T-helper 2 cell treated with Interferon-gamma antibody and Interleukin-4, amounts not matched to agents 5 μg/mL and 100 μg/mL, for 36 hours (primary cell): ENCODE measurements at places on chromosomes 4 and X.

- no peak for DNase-seq
Measured at GRCh38 chrX:69282893-69283690, 117.8 kb upstream of the PJA1 start.

- DNase-seq: no peak
Measured at GRCh38 chr4:53592122-53592521, 836 bp upstream of the LNX1 start.

DNA sequence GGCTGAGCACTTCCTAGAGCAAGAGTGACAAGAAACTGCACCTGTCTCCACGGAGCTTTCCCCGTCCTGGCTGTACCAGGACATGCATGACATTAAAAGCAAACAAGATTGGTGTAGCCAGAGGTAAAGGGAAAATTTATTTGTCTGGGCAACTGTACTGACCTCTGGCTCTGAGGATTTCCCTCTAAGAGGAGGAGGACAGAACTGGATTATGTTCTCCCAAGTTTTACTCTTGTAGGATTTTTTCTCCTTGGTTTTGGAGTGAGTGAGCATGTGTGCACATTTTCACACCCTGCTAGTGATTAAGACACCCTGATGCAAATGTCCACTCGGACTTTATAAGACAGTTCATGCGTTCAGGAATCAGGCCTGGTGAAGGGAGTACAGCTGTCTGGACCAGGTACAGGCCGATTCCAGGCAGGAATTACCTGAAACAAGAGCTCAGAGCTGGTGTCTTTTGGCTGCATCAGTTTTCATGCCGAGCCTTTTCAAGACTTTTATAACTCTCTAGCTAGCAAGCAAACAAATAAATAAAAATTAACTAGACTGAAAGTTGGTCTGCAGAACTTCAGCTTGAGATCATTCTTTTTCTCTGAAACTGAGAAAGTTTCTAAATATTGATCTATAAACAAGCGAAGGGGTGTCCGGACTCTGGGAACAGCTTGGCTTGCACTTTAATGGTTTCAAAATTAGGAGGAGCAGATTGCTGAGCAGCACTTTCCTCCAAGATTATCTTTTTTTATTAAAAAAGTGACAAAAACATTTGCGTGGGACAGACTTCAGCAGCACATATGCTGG, 51.3 kb upstream of the SPRY1 start:
- DNase-seq: no peak

DNA sequence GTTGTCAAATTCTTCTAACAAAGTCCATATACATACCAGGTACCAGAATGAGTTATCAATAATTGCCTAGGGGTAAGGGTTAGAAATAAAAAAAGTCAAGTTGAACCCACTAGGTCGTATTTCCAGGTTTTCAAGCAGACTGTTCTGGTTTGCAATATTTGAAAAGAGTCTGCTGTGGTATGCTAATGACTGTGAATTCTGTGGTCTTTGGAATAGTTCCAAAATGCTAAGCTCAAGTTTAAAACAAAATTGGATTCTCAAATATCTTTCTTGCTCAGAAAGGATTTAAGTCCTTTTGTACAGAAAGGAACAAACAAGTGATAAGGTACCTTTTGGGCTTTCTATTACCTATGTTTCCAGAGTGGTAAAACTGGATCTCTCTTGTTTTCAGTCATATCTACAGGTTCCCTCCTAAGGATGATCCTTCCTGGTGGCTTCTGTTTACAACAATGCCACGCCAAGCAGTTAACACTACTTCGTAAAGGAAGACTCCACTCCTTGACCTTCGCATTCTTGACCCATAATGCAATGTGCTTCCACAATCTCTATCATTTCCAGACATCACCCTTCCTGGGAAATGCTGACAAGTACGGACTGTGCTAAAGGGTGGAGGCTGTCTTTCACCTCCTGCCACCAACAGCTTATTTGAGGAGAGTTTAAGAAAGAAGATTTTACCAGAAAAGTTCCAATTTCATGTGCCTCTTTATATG, 531.7 kb upstream of the FTHL17 start:
- DNase-seq: no peak

DNA sequence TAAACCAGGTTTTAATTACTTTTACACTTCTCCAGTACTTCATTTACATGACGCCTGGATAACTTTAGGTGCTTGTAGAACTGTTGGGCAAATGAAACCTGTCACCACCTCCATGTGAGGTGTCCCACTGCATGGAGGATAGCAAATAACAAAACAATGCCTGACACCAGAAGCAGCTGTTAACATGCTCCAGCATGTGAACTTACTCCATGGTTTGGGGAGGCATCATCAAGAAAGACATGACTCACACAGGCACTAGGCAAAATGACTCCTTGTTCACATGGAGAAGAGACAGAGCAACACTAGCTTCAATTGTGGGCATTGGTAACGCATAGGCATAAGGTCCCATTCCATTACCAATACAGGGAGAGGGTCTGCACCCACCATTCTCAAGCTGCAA, 198.1 kb upstream of the F9 start:
- DNase-seq: no peak

DNA sequence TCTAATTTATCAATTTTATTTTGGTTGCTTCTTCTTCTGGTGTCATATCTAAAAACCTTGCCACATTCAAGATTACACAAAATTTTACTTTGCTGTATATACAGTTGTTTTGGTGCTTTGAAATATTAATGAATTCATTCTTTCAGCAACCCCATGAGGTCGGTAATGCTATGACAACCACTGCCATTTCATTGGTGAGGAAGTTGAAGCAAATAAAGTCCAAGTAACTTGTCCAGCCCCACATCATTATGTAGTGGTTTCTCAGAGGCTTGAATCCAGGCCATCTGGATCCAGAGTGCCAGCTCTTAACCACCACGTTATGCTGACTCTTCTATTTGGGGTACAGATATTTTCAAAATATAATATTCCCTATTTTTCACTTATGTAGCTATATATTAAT, 42.2 kb downstream of the UGT2A3 start:
- DNase-seq: no peak

- no peak for DNase-seq
Measured at GRCh38 chr4:149995134-149995756, 83.0 kb upstream of the DCLK2 start.

DNA sequence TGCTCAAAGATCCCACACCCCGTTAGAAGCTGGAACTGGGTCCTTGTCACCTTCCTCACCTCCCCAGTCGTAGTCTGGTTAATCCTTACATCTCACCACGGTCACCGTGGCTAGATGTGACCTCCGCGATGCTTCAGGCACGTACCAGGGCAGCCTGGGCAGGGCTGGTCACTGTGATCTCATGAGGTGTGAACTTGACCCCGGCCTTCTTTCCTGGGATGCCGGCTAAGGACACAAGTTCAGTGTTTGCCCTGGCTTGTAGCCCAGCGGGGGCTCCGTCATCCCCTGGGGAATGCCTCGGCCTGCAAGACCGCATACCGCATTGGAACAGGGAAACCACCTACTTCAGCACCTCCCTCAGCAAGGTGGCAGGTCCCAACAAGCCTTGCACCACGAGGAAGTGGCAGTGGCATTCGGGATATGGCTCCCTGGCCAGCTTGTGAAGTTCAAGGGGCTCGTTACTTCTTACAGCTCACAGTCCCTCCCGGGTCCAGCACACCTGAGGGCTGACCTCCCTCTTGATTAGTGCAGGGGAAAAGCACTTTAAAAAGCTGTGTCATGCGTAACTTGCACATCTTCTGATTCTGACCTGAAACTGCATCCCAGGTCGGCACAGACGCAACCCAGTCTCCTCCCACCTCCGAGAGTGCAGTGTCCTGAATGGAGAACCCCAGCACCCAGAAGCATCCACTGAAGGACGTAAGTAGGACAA, 25.9 kb downstream of the NOP14 start:
- no peak for DNase-seq

DNA sequence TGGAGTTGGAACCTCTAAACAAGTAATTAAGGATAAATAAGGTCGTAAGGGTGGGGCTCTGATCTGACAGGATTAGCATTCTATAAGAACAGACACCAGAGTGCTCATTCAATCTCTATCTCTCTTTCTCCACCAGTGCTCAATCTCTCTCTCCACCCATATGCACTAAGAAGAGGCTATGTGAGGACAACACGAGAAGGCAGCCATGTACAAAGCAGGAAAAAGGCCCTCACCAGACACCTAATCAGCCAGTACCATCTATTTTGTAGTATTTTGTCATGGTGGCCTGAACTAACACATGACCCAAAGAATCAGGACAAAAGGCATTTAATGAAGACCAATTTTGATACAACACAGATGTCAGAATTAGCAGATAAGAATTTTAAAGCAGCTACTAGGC, 16.8 kb downstream of the RFC1 start:
- DNase-seq: no peak

GRCh38 chr4:129806986-129807385, 711.0 kb downstream of the C4orf33 start:
- DNase-seq: no peak

- no peak for DNase-seq
Measured at GRCh38 chrX:52574416-52575275, 57.8 kb upstream of the XAGE1B start.

GRCh38 chr4:110967936-110968335, 345.1 kb upstream of the PITX2 start:
- DNase-seq: no peak

GRCh38 chr4:52750819-52751486, at the start of gene ERVMER34-1:
TSS of gene ERVMER34-1 (minus strand) at chr4:52751425. CDS start at chr4:52745520, 5,905 bp downstream.
- no peak for DNase-seq

DNA sequence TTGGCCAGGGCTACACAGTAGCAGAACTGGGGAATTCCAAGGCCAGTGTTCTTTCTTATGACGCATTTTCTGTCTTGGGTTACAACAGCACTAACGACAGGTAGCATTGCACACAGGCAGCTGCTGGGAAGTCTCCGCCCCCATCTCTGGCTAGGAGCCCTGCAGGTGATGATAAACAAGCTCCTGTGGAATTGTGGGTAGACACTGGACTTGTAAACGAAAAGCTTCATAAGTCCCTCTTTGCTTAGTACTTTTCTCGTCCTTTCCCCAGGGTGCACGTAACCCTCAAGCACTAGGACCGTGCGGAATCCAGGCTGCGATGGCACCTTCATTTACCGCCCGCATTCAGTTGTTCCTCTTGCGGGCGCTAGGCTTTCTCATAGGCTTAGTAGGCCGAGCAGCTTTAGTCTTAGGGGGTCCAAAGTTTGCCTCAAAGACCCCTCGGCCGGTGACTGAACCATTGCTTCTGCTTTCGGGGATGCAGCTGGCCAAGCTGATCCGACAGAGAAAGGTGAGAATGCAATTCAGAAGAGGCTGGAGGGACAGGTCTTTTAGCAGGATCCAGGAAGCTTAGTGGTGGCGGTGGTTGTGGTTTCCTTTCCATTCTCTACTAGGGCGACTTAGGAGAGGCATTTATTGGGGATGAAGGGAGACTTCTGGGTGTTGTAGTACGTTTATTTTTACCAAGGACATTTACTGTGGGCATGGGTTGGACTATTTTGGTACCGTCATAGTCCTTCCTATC, at the start of gene FAAH2:
FAAH2 (plus strand) TSS at position 200 of the 745 bp plus-strand sequence; CDS start at position 320, 120 bp downstream.
- DNase-seq: peak; percentile 49

DNA sequence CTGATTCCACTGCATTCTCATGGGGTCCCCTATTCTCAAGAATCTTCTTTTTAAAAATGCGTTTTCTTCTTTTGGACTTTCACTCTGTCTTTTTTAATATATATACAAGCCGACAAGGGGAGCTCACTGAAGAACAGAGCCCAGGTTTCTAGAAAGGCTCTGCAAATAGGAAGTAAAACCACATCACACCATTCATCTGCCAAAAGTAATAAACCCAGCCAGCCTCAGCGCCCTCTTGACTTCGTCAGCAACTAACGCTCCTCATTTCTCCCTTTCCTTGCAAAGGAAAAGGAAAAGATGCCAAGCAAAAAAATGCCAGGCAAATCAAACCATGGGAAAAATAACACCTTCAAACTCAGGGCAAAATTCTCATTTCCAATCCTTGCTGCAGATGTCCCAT, 136.4 kb downstream of the HHIP start:
- no peak for DNase-seq

- no peak for DNase-seq
Measured at GRCh38 chrX:103573202-103573601, 12.1 kb upstream of the TCEAL4 start.

GRCh38 chr4:150234246-150234645, 156.0 kb downstream of the DCLK2 start:
- no peak for DNase-seq

- no peak for DNase-seq
Measured at GRCh38 chr4:56790691-56791091, 30.8 kb downstream of the SPINK2 start.

GRCh38 chrX:9557521-9557920, 92.7 kb downstream of the TBL1X start:
- no peak for DNase-seq

DNA sequence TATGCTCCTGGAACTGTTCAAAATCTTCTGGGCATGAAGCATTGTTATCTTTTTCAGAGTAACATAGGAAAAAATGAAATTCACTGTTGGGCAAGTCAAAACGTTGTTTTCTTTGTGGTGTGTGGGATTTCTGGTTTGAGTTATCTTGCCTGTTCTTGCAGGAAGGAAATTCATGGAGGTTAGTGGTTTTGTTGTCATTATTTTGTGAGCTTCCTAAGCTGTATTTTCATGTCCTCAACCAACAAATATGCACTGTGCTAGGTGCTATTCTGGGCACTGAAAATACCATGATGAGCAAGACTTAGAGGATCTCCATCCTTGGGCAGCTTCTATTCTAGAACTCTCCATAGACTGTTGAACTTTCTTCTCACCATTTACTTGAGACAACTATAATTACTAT, 16.9 kb downstream of the SPINK2 start:
- peak; percentile 37 for DNase-seq

- no peak for DNase-seq
Measured at GRCh38 chrX:48890296-48890925, 7.2 kb downstream of the TIMM17B start.

DNA sequence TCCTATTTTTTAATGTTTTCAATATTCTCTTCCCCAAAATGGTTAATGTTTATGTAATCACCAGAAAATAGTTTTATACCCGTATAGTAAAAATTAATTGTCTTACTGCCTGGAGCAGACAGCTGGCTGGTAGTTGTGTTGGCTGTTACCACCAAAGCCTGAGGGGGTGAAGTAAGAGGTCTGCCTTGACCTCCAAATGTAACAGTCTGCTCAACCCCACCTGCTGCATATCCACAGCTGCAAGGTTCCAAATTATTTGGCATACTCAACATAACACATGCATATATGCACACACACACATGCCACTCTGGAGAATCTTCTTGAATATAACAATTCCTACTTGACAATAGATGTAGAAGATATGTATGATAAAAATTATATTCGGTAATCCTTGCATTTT, 624.3 kb downstream of the ADGRL3 start:
- no peak for DNase-seq

- no peak for DNase-seq
Measured at GRCh38 chr4:159052315-159052714, 50.6 kb upstream of the RAPGEF2 start.
